ENCODE measurements at places on chromosomes 13 and 19.

GRCh38 chr13:91112201-91112923 is 235.1 kb upstream of the MIR17HG start:
- DNase-seq: no peak

- no peak for DNase-seq
These were observed 64.1 kb downstream of the ZNF429 start for GRCh38 chr19:21569494-21569865.

- DNase-seq: peak; percentile 85
These were observed 22.5 kb upstream of the NFIC start for GRCh38 chr19:3343619-3344502.

DNA sequence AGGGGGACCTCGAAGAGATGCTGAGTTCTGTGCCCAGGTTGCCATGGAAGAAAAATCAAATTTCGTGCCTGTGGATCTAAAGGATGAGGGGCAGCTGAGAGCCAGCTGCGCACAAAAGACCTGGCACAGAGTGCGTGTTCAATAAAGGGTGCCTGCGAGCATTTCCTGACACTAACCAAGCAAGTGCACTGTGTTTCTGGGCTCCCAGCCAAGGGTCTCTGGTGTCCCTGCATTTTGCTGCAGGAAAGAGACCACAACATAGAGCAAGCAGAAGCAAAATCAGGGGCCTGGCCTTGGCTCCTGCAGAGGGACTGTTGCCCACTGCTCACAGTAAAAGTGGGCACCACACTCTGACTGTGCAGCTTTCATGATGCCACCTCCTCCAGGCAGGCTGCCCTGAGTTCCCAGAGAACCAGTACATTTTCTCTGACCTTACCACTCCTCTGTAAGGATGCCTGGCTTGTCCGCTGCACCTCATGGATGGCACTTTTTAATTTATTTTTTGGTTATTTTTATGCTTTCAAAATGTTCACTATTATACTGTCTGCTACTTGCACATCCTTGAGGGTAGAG is 70.8 kb upstream of the GPR12 start:
- no peak for DNase-seq

GRCh38 chr13:28558567-28558966 is 63.6 kb upstream of the FLT1 start:
- DNase-seq: no peak

- no peak for DNase-seq
These were observed 277.3 kb downstream of the ATP8A2 start for GRCh38 chr13:25649001-25649633.

DNA sequence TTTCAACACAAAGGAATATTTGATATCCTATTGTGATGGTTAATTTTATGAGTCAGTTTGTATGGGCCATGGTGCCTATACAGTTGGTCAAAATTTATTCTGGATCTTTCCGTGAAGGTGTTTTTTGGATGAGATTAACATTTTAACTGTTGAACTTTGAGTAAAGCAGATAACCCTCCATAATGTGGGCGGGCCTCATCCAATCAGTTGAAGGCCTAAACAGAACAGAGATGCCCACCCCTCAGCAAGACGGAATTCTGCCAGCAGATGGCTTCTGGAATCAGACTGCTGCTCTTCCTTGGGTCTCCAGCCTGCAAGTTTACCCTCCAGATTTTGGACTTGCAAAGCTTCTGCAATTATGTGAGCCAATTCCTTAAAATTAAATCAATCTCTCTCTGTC is 16.0 kb downstream of the CSNK1A1L start:
- DNase-seq: no peak

- no peak for DNase-seq
These were observed 210.9 kb downstream of the GPC5 start for GRCh38 chr13:91609353-91609752.

- peak; percentile 95 for DNase-seq
These were observed 1.1 kb downstream of the MIDN start for GRCh38 chr19:1249298-1249989.

GRCh38 chr19:6423499-6424194 is 964 bp downstream of the KHSRP start:
- no peak for DNase-seq

GRCh38 chr13:106551350-106551749 is 15.9 kb upstream of the EFNB2 start:
- DNase-seq: no peak

DNA sequence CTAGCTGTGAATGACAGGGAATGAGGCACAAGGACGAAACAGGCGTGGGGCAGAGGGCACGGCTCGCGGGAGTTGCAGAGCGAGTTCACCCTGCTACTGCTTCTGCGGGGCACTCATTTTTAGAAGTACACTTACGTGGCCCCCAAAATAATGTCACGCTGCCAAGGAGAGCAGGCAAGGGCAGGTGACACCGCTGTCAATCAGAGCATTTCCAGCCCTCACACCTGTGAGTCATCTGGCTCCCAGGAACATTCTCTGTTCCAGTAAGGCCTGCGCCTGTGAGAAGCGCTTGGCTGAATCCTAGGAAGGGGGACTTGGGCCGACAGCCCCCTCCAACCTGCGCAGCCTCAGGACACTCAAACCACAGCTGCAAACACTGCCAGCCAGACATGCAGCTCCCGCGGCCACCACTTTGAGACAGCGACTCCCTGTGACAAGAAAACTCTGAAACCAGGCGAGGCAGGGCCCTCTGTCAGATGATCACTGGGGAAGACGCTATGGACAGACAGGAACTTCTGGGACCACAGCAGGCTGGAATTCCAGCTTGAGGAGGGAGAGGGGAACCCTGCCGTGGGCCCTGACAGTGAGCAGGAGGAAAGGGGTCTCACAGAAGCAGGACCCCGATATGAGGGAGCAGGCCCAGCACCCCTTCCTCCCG is 12.7 kb downstream of the DOT1L start:
- DNase-seq: no peak

- no peak for DNase-seq
These were observed 11.6 kb upstream of the CNMD start for GRCh38 chr13:52751196-52751595.

GRCh38 chr19:1646659-1647453 is 5.6 kb downstream of the TCF3 start:
- DNase-seq: no peak

DNA sequence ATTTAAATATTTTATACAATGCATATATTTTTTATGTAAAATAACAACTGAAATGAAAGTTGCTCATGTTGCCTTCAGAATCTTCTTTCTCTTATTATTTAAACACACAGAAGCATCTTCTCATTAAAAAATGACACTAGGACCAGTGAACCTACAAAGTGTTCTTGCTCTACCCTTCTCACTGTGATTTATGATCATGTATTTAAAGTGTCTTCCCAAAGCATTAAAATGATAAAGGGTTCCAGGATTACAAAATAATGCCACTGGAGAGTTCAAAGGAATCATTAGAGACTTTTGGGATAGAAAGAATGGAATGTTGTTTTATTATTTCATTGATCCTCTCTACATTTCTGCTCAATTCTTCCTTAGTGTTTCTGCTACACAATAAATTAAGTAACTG is 643.6 kb upstream of the SLITRK1 start:
- no peak for DNase-seq

- no peak for DNase-seq
These were observed 71.9 kb upstream of the KLF12 start for GRCh38 chr13:74206061-74206561.

GRCh38 chr13:76894401-76895110 is 8.4 kb upstream of the KCTD12 start:
- no peak for DNase-seq

- DNase-seq: no peak
These were observed 85.3 kb upstream of the FNDC3A start for GRCh38 chr13:48890391-48890790.

DNA sequence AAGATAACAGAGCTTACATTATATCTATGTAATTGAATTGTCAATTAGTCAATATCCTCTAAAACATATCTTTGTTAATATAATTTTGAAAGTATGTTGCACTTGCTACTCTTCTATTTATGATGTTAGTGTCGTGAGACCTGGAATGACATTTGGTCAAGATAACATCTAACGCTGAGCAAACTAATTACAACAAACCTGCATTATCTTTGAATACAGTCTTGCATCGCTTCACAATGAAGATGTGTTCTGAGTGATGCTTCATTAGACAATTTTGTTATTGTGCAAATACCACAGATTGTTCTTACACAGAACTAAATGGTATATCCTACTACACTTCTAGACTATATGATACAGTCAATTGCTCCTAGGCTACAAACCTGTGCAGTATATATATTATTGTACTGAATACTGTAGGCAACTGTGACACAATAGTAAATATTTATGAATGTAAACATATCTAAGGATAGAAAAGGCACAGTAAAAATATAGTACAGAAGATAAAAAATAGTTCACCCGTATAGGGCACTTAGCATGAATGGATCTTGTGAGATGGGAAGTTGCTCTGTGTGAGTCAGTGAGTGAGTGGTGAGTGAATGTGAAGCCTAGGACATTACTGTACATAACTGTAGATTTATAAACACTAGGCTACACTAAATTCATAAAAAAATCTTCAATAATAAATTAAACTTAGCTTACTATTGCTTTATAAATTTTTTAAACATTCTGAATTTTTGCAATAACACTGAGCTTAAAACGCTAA is 1773.8 kb downstream of the PCDH9 start:
- no peak for DNase-seq

- no peak for DNase-seq
These were observed 783.6 kb downstream of the UQCRFS1 start for GRCh38 chr19:28429356-28429755.

GRCh38 chr13:98147521-98147920 is 4.6 kb downstream of the FARP1 start:
- DNase-seq: no peak

- DNase-seq: no peak
These were observed 88.0 kb downstream of the ATP11A start for GRCh38 chr13:112777637-112778406.

DNA sequence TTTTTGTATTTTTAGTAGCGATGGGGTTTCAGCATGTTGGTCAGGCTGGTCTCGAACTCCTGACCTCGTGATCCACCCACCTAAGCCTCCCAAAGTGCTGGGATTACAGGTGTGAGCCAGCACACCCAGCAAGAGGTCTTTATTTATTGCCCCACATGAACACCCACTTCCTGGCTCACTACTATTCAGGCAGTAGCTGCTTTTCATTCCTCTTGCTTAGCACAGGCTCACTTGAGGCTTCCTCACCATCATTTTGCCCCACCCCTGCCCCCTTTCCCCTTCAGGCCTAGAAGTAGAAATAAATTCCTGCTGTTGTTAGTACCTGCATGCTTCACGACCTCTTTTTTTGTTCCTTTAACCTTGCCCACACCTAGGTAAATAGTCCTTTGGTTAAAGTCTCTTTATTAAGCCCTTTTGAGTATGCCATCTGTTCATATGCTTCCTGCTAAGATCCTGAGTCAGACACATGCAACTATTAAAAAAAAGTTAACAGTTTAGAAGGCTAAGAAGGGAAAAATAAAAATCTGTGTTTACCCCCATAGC is 33.5 kb upstream of the ITM2B start:
- DNase-seq: no peak

GRCh38 chr13:39587939-39588338 is 15.1 kb downstream of the LHFPL6 start:
- no peak for DNase-seq

DNA sequence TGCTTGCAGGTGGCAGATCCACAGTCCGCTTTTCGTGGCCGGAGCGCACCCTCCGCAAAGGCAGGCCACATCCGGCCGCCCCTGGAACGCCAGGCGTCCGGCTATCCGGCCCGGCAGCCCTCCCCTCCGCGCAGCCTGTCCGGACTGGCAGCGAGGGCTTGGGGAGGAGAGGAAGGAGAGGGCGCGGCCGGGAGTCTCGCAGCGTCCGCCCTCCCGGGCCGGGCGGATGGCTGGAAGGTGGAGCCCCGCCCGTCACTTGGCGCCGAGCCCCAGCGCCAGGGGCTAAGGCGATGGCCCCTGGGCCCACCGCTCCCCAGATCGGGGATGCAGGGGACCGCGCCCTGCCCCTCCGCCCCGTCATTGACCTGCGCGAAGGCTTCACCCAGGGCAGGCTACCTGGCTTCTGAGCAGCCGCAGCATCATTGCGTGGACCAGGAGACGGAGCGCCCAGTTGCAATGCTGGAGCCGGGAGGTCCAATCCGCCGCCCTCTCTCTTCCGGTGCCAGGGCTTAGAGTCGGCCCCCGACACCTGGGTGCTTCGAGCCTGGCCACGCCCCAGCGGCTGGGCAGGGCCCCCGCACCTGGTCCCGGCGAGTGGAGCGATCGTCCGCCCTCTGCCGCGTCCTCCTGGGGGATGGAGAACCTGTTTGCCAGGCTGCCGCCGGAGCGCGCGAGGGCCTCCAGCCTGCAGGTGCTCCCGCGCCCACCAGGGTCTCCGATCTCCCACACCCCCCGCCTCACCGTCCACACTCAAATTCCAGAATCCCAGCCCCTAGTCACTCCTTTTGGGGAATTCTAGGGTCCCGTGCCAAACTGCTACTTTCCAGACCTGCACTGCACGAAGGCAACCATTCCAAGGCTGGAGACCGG is at the start of gene FUT1:
FUT1 (minus strand) TSS at position 146 of the 870 bp plus-strand sequence. CDS start 1,360 bp downstream, outside the sequence.
- DNase-seq: no peak

- peak; percentile 66 for DNase-seq
These were observed 5.2 kb upstream of the REXO1 start for GRCh38 chr19:1853295-1854038.

DNA sequence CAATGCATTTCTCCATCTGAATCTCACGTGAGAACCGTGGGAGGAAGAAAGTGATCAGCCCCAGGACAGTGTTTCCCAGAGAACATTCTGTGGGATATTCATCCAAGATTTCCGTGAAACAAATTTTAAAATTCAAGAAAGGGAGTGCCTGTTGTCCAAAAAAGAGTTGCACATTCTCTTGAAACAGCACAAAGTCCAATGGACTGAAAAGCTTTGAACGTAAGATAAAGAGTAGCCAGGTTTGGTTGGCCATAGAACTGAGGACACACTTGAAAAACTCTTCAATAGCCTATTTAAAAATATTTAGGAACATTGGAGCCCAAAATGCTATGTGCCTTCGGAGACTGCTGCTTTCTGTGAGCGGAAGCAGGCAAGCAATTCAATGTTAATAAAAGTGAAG is 353.9 kb downstream of the MYO16 start:
- no peak for DNase-seq

DNA sequence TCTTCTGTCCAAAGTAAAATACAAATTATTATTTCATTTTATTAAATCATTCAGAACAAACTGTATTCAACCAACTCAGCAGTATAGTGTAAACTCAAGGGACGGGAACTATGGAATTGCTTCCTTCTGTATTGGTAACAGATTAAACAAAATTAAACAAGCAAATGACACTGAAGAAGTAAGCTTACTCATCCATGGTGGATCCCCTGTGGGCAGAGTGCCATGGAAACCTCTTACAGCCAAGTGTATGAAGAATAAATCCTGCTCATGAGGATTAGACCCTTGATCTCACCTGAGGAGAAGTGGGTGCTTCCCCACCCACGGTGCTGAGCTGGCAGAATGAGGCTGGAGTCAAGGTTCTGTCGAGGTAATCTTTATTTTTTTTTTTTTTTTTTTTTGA is 18.0 kb upstream of the RFXAP start:
- DNase-seq: no peak
